Fibroblast of skin of abdomen (primary cell): ENCODE measurements at places on chromosomes 6 and 20.

DNA sequence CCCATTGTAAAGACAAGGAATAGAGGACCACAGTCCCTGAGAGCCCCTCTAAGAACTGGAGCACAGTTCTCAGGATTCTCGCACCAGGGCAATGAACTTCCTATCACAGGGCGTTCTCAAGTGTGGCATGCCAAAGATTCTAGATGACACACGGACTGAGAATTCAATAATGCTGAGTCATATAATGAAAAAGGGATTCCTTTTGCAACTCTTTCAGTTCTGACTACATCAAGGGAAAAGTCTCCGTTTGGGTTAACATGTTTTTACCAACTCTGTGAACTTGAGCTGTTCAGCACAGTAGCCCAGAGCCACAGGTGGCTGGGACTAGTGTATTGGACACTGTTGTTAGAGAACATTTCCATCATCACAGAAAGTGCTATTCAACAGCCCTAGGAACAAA lies 3.4 kb downstream of the MED20 start:
- DNase-seq: peak; percentile 95

- DNase-seq: peak; percentile 67
Measured at GRCh38 chr6:97626671-97627441, 343.8 kb upstream of the MMS22L start.

- DNase-seq: no peak
Measured at GRCh38 chr6:71579902-71580301, 291.3 kb downstream of the OGFRL1 start.

GRCh38 chr6:35228481-35228880 lies 14.7 kb downstream of the SCUBE3 start:
- DNase-seq: no peak

DNA sequence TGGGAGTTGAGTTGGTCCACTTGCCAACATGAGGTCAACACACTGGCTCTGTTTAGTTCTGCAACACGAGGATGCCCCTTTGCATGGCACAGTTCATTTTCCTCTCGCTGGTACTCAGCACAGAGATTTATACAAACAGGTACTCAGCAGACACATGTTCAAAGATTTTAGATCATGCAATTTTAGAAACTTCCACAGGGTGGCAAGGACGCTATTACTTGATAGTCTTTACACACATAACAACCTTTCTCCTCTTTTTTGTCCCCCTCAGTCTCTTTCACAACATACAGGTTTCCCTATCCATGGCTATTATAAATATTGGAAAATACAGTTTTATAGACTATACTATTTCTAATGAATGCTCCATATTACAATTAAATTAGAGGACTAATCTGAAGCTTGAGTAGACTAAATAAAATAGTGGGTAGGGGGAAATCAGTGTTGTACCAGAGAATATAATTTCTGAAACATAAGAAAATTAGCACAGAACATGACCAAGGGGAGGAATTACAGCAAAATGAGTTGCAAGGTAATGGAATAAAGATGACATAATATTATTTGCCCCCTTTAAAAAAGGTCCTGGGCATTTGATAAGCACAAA lies 331.8 kb upstream of the BTBD3 start:
- DNase-seq: peak; percentile 5

DNA sequence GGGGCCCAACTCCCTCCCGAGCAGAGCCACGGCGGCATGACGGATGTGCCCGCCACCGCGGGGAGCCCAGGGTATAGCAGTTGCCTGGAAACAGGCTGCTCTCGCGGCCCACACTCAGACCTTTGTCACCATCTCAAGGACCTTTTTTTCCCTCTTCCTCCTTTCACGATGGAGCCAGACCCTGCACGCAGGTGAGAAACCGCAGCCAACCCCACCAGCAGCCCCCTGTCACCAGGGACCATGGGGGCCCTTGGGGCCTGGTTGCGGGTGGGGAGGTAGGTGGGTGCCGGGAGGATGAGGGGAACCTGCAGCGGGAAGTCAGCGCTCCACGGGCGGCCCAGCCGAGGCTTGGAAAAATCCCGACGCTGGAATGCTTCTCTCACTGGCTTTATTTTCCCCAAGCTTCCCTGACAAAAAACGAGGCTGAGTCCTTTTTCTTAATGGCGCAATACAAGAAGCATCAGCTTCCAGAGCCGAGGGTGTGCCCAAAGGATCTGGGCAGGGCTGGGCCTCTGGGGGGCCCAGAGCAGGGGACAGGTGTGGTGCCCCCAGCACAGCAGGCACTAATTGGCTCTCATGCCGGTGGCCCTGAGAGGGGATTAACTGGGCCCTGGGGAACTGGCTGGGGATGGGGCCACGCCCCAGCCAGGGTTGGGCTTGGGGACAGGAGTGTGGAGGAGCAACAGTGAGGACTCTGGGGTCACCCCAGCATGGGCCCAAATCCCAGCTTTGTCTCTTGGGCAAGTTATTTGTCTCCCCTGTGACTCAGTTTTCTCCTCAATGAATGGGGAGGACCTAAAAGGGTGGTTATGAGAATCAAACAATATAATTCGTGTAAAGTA lies 23.9 kb downstream of the NOL4L start:
- no peak for DNase-seq

DNA sequence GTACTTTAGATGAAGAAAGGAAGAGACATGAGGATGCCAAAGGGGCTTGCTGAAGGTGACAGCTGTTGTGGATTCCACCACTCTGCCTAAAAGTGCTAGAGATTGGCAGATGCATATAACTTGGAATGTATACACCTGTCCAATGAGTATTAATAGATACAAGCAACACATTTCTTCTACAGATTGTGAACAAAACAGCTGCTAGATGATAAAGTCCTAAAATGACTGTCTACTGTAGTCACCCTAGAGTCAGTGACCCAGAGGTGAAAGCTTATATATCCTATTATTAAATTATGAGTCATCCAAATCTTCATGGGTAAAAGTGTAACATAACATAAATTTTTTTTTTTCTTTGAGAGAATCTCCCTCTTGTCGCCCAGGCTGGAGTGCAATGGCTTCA lies 5.2 kb downstream of the RNF217 start:
- no peak for DNase-seq

- DNase-seq: peak; percentile 74
Measured at GRCh38 chr6:74879234-74879633, 326.6 kb downstream of the COL12A1 start.
